ENCODE measurements at places on chromosomes 5 and 9. TPM values are rescaled to one million over a fixed set of nuclear protein-coding genes. Genes with fewer than 3 reads are reported as not detected.

The MARCHF3 gene
- 18.8 TPM for total RNA-seq

The LCN1 gene
- not detected for total RNA-seq

DNA sequence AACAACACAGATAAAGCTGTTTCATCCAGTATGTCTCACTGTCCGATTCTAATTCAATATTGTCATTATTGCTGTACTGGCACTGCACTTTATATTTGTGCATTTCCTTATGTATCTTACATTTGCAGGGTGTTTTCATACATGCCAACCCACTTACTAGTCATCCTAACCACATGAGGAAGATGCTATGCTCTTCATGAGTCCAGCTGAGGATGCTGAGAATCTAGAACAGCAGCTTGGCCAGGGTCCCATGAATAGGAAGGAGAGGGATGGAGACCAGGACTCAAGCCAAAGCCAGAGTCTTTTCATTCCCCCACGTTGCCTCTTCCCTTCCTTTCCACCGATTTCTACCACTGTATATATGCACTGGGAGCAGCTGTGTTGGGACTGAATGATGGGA lies 292.8 kb upstream of the KLF4 start:
- peak; percentile 74 for DNase-seq

- peak; percentile 41 for DNase-seq
Measured at GRCh38 chr5:141680751-141681201, 1.3 kb downstream of the ARAP3 start.

GRCh38 chr5:96172436-96172835 lies 210.8 kb upstream of the ELL2 start:
- peak; percentile 89 for DNase-seq

DNA sequence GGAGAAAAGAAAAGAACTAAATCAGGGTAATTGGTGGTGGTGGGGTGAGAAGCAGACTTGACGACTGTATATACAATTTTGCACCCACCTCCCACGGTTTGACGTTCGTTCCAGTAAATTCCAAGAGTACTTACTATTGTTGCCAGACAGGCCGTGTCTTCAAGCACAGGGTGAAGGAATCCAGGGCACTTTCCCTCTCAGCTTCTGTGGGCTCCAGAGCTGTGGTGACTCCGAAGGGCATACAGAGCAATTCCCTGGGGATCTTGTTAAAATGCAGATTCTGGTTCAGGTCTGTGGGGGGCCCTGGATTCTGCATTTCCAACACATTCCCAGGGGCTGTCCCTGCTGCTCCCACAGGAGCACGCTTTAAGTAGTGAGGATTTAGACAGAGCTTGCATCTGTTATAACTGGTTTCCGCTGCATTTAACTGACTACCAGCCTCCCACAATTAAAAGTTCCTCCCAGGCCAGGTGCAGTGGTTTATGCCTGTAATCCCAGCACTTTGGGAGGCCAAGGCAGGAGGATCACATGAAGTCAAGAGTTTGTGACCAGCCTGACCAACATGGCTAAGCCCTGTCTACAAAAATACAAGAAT lies 49.3 kb upstream of the FANCC start:
- no peak for DNase-seq

DNA sequence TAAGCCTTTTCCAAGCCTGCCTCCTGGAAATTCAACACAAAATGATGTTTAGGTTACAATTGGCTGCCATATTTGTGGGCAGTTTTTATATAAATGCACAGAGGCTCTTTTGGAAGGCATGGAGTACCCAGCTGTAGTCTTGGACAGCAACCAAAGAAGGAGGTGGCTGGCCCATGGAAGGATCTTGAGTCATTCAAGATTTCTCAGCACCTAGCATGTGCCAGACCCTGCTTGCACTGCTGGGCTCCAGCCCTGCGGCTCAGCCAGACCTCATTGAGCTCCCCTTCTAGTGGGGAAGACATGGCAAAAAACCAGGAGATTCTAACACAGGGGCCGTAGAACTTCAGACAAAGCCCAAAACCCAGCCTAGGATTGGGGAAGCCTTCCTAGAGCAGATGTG lies 22.1 kb downstream of the JADE2 start:
- DNase-seq, result peak; percentile 93

The BTNL3 gene
- not detected for total RNA-seq

- peak; percentile 98 for DNase-seq
Measured at GRCh38 chr5:73370640-73371583, 77.7 kb downstream of the FOXD1 start.

GRCh38 chr9:37197158-37198038 lies 77.0 kb downstream of the ZCCHC7 start:
- peak; percentile 77 for DNase-seq

- DNase-seq, result no peak
Measured at GRCh38 chr9:135887585-135888050, 19.7 kb downstream of the CAMSAP1 start.

The GABRB2 gene
- total RNA-seq, result not detected

GRCh38 chr5:32814620-32815019 lies 103.5 kb downstream of the NPR3 start:
- peak; percentile 88 for DNase-seq
